Activated T-helper 17 cell treated with anti-CD3 and anti-CD28 coated beads, Interleukin-2, amount 50 U/mL, for 72 hours (primary cell): ENCODE measurements at places on chromosomes 4 and X.

GRCh38 chrX:16853537-16853936 lies 16.6 kb downstream of the RBBP7 start:
- ATAC-seq = no peak

DNA sequence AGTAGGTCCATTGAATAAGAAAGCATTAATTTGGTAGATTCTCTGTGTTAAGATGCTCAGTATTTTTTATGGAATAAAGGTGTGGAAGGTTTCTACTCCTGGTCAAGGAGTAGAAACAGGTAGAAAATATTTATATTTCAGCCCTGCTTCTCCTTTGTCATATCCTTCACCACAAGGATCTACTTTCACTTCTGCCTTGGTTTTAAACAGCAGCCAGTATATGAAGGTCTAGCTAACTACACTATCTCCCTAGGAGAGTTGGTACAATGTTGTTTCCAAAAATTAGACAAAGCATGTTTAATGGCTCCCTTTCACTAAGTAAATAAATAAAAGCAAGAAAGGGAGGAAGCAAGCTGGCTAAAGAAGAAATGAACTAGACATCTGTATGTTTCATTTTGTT lies 44.6 kb upstream of the GYPA start:
- ATAC-seq = no peak

DNA sequence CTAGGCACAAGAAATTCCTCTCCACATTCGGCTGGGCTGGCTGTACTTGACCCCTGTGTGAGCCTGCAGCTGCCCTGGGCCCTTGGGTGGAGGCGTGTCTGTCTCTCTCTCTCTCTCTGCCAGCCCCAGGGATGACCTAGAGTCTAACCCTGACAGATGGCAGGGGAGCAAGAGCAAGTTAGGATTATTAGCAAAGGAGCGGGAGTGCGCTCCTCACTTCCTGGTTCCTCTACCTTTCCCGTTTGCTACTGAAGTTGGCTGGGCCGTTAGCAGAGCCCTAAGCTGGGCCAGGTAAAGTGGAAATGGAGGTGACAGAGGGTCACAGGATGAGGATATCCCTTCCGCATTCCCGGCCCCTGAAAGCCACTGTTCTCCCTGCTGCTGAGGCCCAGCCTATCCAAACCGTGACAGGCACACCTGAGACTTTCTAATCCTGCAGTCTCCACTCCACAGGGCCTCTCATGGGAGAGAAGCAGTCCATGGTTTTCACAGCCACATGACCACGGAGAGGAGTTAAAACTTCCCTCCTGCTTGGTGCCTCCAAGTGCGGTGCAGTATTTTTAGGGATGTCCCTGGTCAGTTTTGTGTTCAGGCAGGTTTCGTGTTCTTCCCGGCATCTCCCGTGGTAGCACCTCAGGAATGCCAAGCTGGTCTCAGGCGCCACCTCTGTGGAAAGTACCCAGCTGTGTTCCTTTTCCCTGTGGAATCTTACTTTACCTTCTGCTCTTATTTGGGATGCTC lies 79.3 kb downstream of the CLDN22 start:
- ATAC-seq = no peak

DNA sequence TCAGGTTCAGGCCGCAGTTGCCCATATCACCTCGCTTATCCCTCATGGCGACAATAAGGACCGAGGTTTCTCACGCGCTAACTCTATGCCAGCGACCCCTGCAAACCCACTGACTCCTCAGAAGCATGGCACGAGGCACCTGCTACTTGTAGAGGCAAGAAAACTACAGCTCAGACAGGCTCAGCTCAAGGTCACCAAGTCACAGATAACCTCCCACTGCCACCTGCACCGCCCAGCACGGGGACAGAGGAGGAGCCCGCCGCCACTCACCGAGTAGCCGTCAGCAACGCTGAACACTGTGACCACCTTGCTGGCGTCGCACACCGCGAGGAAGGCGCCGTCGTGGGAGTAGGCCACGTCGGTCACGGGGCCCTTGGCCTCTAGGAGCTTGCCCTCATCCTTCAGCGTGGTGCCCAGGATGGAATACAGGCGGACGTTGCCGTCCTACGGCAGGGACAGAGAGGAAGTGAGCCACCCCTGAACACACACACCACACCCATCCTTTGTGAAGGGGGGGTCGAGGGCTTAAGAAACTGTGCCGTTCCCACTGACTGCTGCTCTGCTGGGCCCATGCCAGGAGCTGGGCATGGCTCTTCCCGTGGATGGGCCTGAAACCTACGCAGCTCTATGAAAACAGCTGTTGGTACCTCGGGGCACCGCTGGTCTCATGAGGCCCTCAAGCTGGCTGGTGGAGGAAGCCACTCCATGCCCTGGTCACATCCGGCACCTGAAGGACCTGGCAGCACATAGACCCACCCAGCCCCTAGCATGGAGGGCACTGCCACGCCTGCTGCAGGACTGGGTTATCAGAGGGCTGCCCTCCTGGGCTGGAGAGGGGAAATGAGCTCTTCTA lies 38.9 kb downstream of the WDR1 start:
- ATAC-seq = no peak

DNA sequence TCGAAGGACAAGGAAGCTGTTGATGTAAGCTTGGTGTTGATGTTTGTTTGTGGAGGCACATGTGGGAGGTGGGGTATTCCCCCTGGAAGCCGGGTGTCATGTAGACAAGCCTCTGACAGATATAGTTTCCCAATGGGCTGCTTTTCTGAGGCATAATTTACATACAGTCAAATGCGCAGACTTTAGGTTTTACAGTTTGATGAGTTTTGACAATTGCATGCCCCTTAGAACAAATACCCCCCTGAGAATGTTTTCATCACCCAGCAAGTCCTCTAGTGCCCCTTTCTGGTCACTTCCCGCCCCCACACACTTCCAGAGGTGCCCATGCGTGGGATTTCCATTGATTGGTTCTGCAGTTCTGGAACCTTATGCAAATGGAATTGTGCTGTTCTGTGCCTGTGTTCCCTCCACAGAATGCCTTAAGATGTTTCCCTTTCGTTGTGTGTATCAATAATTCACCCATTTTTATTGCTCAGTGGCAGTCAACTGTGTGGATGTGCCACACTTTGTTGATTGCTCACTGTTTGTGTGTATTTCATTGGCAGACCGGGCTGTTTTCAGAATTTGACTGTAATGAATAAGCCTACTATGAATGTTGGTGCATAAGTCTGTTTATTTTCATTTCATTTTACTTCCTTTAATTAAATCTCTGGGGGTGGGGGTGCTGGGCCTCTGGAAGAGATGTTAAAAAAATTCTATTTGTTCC lies 8.5 kb downstream of the EVC start:
- ATAC-seq = no peak

DNA sequence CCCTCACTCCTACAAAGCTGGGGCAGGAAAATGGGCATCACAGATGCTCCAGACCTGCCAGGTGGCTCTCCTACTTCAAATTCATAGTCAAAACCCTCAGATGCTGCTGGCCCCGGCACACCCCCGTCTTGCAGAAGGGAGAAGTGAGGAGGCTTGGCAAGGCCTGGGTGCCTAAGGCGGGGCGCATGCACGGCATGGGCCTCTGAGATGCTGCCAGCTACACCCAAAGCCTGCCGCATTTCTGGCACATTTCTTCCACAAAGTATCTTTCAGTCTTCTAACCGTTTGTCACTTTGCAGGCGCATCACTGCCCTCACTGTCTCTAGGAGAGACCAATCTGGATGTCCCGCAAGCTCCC lies 19.6 kb downstream of the WDR1 start:
- no peak for ATAC-seq

GRCh38 chr4:181213551-181213950 lies 1029.7 kb upstream of the TENM3 start:
- ATAC-seq = no peak

GRCh38 chrX:10875995-10876394 lies 235.1 kb upstream of the HCCS start:
- no peak for ATAC-seq

DNA sequence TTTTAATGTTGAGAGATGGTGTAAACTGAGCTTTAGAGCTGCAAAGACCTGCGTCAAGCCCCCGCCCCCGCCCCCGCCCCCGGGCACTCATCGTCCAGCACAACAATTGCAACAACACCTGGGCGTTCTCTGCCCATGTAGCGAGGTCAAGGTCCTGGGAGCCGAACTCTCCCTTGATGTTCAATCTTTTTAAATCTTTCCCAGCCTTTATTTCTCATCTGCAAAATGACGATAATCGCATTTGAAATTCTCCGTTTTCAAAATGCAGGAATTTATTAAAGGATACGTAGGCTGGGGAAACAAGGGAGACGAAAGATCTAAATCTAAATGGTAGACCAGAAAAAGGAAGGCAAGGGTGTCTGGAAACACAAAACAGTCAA lies 648 bp upstream of the MSMO1 start:
- no peak for ATAC-seq

DNA sequence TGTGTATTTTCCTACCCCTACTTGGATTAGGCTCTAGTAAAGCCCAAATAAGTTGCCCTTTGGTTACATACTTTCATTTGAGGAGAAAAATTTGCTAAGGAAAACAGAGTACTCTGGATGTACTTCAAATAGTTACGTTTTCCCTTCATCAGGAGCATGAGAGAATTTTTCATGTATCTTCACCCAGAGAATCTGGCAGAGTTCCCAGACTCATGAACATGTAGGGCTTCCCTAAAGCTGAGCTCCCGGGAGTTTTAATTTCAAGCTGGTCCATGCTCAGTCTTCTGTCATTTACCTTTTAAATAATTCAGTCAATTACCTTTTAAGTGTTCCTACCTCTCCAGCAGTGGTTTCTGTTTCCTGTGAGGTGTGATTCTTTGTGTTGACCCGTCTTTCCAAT lies 367.5 kb upstream of the GRID2 start:
- ATAC-seq = no peak

DNA sequence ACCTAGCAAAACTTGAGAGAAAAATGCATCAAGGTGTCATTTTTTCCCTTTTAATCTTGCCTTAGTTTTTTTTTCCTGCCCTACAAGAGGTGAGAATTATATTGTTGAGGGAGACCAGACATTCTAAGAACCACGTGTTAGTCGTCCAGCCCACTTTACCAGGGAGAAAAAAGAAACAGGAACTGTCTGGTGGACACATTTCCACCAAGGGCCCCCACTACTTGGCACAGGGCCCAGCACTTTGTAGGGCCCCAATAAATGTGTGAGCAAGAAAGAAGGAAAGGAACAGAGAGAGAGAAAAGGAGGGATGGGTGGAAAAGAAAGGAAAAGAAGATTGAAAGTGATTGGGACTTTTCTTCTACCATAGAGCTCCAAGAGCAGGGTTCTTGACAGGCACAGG lies 3.9 kb upstream of the EGFL6 start:
- ATAC-seq = no peak

DNA sequence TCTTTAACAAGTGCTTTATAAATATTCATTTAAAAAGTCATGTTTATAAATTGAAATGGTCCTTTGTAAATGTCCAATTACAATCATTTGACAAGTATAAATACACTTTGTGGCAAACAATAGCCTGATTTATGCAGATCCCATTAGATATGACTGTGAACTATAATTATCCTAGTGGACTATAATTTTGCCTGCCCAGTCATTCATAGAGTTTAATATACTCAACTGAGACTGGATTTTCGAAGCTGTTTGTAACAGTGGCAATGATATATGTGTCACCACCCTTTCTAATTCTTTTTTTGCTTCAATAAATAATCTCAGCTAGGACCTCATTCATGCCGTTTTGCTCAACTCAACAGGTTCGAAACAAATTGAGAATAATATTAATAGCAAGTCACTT lies 732.0 kb downstream of the PCDH18 start:
- no peak for ATAC-seq

DNA sequence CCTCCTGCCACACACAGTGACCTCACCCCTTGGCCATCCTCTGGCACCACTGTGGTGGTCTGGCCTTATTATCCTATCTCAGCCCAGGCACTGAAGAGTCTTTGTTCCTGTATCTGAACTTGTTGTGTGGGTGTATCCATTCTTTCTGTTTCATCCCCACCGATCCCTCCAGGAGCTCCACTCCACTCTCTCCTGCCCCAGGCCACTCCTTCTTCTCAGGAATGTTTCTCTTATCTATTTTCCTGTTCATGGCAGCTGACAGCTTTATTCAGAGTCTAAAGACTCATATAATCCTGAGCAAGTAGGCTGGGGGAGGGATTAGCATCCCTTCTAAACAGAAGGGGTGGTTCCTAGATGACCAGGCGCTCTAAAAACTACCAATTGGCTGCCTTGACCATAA lies 150.0 kb downstream of the ANAPC10 start:
- ATAC-seq = no peak

DNA sequence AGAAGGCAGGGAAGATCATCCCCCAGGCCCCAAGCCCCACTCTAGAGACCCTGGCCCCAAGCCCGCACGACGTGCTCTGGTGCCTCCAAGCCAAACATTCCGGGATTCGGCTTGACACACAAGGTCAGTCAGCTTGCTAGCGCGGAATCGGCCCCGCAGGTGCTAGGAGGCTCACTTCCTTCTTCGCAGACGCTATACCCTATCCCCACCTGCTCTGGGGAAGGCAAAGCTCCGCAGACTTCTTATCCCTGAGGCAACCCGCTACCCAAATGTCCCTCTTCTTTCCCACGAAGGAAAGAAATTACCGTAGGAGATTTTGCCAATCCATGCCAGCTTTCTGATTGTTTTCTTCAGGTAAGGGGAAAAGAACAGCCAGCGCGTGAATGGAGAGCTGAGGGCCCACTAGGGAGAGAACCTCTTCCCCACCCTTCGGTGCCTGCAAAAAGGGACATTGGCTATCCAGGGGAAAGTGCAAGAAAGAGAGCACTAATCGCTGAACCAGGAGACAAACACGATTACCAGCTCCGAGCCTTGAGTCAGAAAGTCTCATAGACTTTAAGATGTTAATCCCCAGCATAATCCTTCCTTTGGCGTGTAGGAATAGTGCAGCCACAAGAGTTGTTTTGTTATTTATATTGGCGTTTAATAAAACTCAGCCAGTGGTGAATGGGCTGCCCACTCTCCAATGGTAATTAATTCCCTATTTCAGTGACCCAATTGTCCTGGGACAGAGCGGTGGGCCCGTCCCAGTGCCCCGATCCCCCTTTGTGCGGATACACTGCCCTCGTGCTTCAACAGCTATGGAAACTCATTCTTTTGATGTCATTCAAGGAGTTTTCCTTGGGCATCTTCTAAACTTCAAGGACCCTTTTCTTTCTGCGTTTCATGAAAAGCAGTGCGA lies 5.4 kb upstream of the NEUROG2 start:
- no peak for ATAC-seq

DNA sequence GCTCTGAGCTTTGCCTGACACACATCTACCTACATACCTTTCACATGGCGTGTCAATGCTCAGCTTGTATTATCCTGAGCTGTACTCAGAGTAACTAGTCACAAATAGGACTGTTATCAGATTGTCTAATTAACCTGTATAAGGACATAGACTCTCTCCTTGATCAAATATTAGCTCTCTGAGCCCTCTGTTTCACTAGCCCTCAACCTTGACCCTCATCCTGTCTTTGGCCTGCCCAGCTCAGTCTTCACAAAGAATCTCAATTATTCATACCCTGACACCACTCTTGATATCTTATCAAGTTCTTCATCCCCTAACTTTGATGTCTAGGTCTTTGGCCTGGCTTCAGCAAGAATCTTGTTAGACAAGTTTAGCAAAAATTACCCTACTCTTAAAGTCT lies 320.7 kb upstream of the PCDH7 start:
- no peak for ATAC-seq

- ATAC-seq = peak; percentile 86
Measured at GRCh38 chr4:52659001-52659721, at the start of gene USP46. Gene USP46, minus strand, starts transcription at chr4:52659301. Its CDS starts 151 bp downstream, at chr4:52659150.
